ENCODE measurements at places on chromosomes 1 and 21.

DNA sequence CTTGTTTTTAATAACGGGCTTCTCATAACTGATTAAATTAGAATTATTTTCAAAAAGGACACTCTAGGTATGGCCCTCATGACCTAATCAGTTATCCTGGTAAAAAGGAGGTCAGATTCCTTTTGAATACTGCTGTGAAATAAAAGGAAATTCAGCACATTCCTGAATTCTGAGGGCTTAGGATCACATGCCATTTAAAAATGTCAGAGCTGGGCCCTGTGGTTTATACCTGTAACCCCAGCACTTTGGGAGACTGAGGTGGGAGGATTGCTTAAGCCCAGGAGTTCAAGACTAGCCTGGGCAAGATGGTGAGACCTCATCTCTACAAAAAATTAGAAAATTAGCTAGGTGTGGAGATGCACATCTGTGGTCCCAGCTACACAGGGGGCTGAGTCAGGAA is 18.0 kb upstream of the RABGGTB start:
- DNase-seq, result no peak

DNA sequence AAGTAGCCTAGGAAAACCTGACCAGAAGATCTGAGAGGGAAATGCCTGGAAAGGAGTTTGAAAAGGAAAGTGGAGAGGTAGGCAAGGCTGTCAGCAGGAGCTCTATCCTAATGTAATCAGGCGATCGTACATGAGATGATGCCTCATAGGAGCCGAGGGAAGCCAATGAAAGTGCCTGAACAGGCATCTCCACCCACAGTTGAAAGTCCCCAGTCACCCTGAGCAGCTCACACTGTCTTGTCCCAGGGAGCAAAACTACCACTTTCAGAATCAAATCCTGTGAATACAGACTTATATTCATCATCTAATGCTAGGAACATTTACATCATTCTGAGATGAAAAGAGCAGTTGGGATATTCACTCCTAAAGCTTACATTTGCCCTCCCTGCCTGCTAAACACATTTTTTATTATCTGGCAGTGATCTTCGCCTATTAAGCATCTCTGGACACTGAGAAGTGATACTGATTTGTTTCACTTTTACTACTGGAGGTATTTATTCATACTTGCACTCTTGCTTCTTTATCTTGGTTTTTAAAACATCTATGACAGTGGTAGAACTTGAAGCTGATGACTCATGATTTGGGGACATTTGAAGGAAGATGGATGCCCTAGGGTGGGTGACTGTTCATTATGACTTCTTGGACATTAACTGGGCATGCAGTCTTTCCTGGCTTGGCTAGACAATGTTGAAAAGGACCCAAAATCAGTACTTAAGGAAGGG is 221.6 kb downstream of the SEC16B start:
- DNase-seq, result no peak

GRCh38 chr1:59155351-59155750 is 141.5 kb upstream of the FGGY start:
- no peak for DNase-seq

- no peak for DNase-seq
Observed at GRCh38 chr21:33246963-33247362, 17.2 kb downstream of the IFNAR2 start.

GRCh38 chr1:159856576-159856975 is 5.9 kb downstream of the VSIG8 start:
- DNase-seq, result no peak

DNA sequence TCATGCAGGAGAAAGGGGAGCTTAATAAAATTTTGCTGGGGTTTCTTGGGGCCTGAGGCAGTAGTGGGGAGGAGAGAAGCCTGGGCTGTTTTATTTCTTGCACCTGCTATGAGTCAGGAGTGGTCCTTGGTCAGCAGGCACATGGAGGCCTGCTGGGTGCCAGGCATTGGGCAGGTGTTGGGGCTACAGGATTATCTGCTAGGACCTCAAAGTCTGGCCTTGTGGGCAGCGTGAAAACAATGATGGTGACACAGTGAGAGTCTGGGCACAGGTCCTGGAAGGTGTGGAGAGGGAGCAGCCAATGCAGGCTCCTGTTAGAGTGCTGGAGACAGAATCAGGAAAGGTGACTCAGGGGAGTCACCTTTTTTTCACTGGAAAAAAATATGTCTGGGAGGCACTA is 17.2 kb downstream of the ROR1 start:
- no peak for DNase-seq
